ENCODE measurements at places on chromosomes 1 and 21.

GRCh38 chr1:12495725-12496124, 122.3 kb downstream of the DHRS3 start:
- no peak for DNase-seq

GRCh38 chr1:176838276-176838995, 326.1 kb downstream of the ASTN1 start:
- DNase-seq: no peak

DNA sequence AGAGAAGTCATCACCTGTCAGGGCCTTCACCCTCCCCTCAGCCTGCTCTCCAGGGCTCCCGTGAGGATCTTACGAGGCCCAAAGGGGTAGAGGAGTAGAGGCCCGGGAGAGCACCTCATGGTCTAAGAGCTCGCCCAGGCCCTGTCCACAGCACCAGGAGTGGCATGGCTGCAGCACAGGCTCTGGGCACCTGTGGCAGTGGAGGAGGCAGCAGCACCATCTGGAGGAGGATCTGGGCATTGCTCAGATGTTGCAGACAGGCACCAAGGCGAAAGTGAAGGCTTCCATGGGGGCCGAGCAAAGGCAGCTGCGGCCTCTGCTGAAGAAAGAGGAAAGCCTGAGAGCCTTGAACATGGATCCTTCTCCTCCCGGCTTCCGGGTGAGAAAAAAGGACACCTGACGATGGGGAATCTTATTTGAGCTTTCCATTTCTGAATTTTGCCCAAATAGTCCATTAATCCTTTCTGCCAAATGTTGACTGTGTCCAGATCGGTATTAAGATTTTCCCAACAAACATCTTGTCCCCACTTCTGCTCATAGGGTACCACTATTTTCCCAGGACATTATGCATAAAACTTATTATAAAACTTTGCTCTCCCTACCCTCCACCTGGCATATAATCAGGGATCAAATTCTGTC, 604.7 kb downstream of the PTPRC start:
- DNase-seq: peak; percentile 67

DNA sequence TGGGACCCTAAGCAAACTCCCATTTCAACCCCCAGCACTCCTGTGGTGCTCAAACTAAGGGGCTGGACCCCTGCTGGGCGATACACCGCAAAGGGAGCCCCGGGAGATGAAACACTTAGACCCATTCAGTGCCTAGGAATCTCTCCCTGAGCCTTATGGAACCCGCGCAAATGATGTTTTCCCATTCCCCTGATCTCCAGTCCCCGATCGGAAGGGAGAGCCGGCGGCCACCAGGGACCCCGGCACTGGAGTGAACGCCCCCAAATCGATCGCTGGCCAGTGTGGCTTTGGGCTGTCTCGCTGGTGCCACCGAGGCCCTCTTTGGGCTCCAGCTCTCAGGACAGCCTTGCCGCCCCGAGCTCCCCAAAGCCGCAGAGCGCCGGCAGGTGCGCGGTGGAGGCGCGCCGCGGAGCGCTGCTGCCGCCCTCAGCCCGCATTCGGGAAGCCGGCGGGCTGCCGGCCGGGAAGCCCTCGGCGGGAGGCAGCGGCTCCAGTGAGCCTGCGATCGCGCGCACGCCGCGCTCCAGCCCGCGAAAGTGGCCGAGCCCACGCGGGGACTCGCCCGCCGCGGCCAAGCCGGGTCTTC, 1.1 kb downstream of the PLXNA2 start:
- no peak for DNase-seq

GRCh38 chr21:42971897-42972275, 2.5 kb upstream of the PKNOX1 start:
- DNase-seq: no peak

- DNase-seq: peak; percentile 50
Measured at GRCh38 chr1:35298464-35298863, 30.0 kb downstream of the ZMYM4 start.

Measured in CD4-positive, alpha-beta T cell treated with Interleukin-15 for 4 hours (primary cell).